ENCODE measurements at places on chromosomes 6 and 20.

DNA sequence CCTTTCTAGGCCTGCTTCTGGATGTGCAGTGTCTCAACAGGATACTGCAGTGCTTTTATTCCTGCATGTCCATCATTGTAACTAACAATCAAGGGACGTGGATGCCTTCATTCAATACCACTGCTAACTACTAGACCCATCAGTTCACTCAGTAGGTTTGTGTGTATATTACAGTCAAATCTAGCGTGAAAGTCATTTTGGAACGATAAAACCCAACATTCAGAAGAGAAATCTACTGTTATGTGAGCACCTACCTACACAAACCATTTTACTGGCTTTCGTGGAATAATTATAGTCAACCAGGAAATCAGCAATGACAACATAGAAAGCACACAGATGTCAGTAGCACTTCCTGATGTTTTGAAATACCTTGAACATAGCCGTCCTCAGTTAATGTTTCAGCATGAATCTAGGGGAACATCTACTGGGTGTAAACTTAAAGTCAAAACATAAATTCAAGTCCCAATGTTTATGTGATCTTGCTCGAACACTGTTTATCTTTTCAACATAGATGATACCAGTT, 270.6 kb downstream of the FARS2 start:
- DNase-seq = no peak

DNA sequence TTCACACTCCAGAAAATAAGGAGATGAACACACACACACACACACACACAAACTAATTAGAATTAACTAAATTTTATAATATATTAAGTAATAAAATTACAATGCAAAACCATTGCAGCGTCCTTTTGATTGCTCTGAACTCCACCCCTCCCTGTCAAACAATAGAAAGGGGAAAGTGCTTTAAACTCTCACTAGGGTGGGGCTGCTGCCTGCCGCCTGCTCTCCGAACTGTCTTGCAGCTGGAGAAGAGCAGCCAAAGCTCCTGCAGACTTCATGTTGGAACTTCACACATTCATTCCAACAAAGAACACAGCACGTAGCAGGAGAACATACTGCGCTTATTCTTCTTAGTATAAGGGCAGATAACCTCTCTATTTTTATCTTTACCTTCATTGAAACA, 83.2 kb downstream of the GCLC start:
- DNase-seq = no peak

DNA sequence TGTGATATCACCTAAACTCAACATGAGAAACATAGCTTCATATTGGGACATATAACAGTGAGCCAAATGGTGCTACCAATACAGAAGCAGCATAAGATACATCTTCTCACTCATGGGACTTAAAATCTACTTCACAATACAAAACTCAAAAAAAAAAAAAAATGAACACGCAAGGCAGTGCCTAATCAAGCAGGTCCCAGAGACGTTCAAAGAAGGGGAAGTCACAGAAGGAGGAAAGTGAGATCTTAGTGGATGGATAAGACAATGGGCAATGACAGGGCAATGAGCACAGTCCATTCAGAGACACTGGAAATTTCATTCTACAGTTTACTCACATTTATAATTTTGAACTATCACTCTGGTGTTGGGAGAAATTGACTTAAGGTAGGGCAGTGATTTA, 88.3 kb downstream of the FAM50B start:
- no peak for DNase-seq

- DNase-seq = no peak
These were observed 65.3 kb downstream of the EDN3 start for GRCh38 chr20:59365611-59366285.

- no peak for DNase-seq
These were observed 22.3 kb upstream of the SMOC2 start for GRCh38 chr6:168418711-168419121.

GRCh38 chr6:16747232-16748024, 13.8 kb downstream of the ATXN1 start:
- DNase-seq = no peak

DNA sequence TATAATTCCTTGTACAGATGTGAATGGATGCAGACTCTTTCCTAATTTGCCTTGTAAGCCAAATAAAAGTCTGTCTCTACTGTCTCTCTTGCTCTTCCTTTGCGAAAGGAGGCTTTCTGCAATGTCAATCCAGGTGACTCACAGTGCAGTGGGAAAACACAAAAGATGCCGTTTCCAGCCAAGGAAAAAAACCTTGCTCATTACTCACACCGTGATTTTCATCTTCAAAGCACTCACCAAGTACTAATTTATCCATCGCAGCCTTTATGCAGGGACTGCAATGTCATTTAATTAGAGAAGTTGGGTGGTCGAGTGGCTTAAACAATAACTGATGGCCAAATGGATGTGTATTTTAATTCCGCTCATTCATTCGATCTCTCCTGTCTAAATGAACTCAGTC, 23.8 kb downstream of the SAYSD1 start:
- DNase-seq = no peak

GRCh38 chr6:89022798-89023197, 57.8 kb upstream of the PNRC1 start:
- no peak for DNase-seq

DNA sequence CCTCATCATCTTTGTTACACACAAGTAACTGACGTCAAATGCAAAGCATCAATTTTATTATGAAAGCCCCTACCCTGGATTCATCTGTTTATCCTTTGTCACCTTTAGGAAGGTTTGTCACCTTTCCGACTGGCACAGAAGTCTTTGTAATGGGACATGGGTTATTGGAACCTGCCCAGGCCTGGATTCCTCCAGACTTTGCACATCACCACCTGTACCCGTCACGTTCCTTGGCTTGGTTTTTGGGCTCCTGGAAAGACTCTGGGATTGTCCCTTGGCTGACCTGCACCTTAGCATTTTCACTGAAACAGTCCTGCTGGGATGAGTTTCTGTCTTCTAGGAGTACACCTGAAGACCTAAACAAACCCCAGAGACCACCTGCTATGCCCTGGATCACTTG, 15.4 kb upstream of the ARHGAP18 start:
- no peak for DNase-seq

DNA sequence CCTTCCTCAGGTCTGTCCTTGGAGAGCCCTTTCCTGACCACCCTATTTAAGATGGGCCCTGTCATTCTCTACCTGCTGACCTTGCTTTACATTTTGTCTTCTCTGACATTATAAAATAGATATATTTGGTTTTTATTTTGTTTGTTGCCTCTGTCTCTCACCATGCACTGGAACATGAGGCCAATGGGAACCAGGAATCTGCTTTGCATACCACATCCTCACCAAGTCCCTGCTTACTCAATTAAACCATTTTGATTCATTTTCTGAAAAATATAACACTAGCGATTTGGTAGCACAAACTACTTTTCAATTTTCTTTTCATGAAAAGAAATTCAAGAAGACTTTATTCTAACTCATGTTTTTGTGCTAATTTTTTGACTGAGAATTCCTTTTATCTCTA, 32.8 kb upstream of the POPDC3 start:
- DNase-seq = no peak

GRCh38 chr6:116396441-116396840, 25.7 kb downstream of the DSE start:
- DNase-seq = no peak

GRCh38 chr20:36644706-36645095, 1.3 kb downstream of the SLA2 start:
- no peak for DNase-seq

DNA sequence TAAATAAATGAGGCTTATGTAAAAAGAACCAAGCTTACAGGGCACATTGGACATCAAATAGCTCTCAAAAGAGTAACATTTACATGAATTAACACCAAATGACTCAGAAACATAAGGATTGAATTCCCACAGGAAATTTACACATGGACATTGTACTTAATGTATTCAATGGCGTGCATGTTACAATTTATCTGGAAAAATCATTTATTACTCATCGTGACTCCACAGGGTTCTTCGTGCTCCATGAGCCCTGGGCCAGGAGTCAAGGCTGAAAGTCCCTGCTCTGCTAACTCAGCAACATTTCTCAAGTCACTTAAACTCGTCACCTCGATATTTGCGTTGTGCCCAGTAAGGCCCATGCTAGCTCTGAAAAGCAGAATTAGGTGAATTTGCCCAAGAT, 158.5 kb downstream of the PHACTR1 start:
- DNase-seq = no peak

DNA sequence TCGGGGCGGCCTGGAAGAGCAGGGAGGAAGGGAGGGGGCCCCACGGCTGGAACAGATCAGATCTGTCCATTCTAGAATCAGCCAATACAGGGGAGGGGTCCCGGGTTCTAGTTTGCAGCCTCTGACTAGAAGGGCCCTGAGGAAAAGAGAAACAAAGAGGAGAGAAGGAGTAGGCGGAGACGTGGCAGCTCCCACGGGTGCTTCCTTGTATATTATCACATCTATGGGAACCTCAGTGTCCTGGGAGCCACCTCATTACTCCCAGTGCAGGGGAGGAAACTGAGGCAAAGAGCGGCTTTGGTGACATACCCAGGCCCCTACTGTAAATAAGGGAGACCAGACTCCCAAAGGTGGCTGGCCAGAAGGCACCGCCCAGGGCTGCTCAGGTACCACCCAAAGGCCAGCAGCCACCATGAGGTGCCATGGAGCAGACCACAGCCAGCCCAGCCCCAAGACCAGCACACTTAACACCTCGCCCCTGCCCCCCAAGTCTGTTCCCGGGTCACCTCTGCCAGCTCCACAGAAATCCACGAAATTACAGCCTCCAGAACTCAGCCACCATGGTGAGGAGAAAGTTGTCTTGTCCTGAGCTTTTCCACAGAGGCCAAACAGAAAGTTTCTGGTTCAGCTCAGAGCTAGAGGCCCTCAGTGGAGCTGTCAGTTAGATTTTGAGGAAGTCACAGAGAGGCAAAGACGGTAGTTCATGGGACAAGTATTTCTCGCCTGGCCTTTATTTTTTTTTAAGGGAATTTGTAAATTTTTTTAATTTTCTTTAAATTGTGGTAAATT, 2.1 kb downstream of the ZC3H12D start:
- no peak for DNase-seq

DNA sequence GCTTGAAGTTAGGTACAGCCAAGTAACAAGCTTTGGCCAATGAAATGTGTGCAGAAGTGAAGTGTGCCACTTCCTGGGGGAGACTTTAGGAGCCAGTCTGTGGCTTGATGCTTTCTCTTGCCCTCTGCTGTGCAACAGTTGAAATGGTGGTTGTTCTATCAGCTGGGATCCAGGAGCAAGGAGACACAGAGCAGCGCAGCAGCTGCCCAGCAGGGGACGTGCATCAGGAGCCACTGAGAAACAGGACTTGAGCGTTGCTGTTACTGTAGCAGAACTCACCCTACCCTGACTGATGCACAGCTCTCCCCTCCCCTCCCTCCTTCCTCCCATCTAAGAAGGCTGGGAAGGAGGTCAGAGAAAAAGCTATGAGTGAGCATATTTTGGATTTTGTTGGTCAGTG, 18.9 kb upstream of the CCN5 start:
- no peak for DNase-seq

DNA sequence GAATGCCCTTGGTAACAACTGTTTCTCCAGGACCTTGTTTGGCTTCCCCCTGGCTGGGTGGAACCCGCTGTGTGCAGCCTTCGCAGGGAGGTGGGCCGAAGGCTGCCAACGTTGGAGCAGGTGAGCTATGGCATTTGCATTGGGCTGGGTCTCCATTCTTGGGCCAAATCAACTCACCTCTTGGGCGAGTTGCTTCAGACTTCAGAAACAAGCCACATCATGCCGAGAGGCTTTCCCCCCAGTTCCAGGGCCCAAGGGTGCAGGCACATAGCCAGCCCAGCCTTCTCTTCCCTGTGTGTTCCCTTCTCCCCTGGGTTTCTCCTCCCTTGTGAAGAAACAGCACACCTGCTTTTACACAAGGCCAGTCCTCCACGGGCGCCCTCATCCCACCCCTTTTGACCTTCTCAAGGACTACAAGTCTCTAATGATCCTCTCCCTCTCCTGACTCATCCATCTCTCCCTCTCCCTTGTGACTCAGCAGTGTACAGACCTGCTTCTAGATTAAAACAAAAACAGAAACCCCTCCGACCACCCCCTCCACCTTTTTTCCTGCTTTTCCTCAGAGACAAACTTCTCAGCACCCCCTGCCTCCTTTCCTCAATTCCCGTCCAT, 41.6 kb downstream of the FAM209B start:
- no peak for DNase-seq

- DNase-seq = no peak
These were observed 761 bp upstream of the NR2E1 start for GRCh38 chr6:108164815-108165706.

DNA sequence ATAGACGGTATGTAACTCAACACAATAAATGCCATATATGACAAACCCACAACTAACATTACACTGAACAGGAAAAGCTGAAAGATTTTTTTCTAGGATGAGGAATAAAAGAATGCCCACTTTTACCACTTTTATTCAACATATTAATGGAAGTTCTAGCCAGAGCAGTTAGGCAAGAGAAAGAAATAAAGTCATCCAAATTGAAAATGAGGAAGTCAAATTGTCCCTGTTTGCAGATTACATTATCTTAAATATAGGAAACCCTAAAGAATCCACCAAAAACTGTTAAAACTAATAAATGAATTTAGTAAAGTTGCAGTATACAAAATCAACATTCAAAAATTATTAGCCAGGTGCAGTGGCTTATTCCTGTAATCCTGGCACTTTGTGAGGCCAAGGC, 24.6 kb upstream of the ADGB start:
- no peak for DNase-seq

DNA sequence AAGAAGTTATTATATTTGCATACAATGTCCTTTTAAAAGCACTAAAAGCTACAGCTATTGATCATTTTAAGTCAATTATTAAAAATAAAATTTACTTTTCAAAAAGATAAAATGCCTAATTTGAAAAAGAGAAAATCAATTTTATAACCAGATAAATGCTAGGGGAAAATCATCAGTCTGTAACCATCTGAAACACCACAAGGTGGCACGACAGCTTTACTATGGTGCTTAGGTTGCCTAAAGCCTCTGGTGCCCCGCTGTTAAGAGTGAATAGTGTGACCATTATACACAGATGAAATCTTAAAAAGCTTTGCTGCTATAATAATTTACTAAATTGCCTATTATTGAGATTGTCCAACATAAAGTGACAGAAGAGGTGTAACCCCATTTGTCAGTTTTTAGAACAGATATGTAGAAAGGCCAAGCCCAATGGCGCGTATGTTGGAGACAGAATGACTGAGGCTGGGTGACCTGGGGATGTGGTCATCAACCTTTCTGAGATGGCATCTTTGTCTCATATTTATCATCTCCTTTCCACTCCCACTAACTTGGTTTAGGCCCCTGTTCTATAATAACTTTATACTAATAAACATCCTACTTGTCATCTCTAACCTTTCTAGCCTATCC, 100.8 kb downstream of the MOXD1 start:
- DNase-seq = peak; percentile 64

GRCh38 chr6:155227046-155227445, 36.8 kb upstream of the CLDN20 start:
- no peak for DNase-seq

- DNase-seq = no peak
These were observed 7.7 kb downstream of the FNDC1 start for GRCh38 chr6:159176913-159177312.

GRCh38 chr6:37565267-37566110, 65.8 kb upstream of the CCDC167 start:
- DNase-seq = no peak

GRCh38 chr6:104957301-104958177, 632 bp downstream of the LIN28B start:
- no peak for DNase-seq

GRCh38 chr20:10475225-10475624, 40.1 kb downstream of the SLX4IP start:
- DNase-seq = no peak

All from MM.1S (cell line).